ENCODE measurements at places on chromosomes 7 and 10.
A peak's percentile ranks its signal among the peaks of the same experiment; 100 is the strongest.

- H3K4me1 ChIP-seq, result peaks cover 10% of the 10 kb centered on the region
- H3K27ac ChIP-seq, result peak overlapping the region; percentile 17
- H3K4me3 ChIP-seq, result no peak overlapping the region
- H3K27me3 ChIP-seq, result no peaks in the 10 kb centered on the region
- H3K36me3 ChIP-seq, result no peaks in the 10 kb centered on the region
These were observed 519.1 kb upstream of the AKR1E2 start for GRCh38 chr10:4306871-4307270.

GRCh38 chr7:102119213-102119651, 167.4 kb upstream of the SH2B2 start:
- peaks cover 25% of the 10 kb centered on the region for H3K36me3 ChIP-seq
- no peak overlapping the region for H3K4me3 ChIP-seq
- no peak overlapping the region for H3K27ac ChIP-seq
- no peak for DNase-seq

- no peak for DNase-seq
- no peak overlapping the region for H3K4me3 ChIP-seq
- H3K36me3 ChIP-seq, result no peaks in the 10 kb centered on the region
- H3K27me3 ChIP-seq, result no peaks in the 10 kb centered on the region
These were observed 270.5 kb upstream of the NFE2L3 start for GRCh38 chr7:25881317-25882037.

- no peaks in the 10 kb centered on the region for H3K36me3 ChIP-seq
- DNase-seq, result no peak
- no peaks in the 10 kb centered on the region for H3K4me1 ChIP-seq
These were observed 62.2 kb downstream of the VIM start for GRCh38 chr10:17290226-17290625.

Data from heart left ventricle (tissue), 16 donors.